Stimulated activated CD8-positive, alpha-beta memory T cell treated with anti-CD3 and anti-CD28 coated beads, Interleukin-4, amount 100 ng/mL, for 4 hours (primary cell): ENCODE measurements at places on chromosomes 16 and 17.

GRCh38 chr16:66928702-66929388 lies 3.5 kb upstream of the RRAD start:
- no peak for DNase-seq

DNA sequence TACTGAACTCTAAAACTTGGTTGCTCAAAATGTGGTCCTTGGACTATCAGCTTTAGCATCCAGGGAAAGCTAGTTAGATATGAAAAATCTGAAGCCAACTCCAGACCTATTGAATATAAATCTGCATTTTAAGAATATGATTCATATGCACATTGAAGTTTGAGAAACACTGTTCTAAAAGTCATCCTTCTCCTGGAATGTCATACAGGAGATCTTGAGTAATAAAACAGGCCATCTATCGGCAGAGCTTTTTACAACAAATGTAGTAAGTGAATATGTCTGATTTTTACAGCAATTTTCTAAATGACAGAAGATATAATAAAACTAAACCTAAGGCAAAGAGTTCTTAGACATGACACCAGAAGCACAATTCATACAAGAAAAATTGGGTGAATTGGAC lies 140.4 kb downstream of the PMP22 start:
- DNase-seq = no peak

DNA sequence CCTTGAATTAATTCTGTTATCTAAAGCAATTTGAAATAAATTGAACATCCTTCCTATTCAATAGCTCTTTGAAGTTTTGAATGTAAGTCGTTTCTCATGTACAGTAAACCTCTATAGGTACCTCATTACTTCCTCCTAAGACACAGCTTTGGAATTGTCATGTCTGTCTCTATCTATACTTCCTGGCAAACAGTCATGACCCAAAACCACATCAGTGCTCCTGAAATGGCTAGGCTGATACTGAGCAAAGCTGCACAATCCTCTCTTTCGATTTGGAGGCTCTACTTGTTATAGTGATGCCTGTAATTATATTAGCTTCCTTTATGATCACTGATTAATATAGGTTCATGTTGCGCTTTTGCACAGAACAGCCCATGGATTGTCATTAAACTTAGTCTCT lies 110.1 kb downstream of the ADAMTS18 start:
- DNase-seq = no peak

GRCh38 chr17:34151102-34151501 lies 104.0 kb upstream of the CCL2 start:
- no peak for DNase-seq

- no peak for DNase-seq
These were observed 123.4 kb upstream of the NOL11 start for GRCh38 chr17:67594115-67594880.

DNA sequence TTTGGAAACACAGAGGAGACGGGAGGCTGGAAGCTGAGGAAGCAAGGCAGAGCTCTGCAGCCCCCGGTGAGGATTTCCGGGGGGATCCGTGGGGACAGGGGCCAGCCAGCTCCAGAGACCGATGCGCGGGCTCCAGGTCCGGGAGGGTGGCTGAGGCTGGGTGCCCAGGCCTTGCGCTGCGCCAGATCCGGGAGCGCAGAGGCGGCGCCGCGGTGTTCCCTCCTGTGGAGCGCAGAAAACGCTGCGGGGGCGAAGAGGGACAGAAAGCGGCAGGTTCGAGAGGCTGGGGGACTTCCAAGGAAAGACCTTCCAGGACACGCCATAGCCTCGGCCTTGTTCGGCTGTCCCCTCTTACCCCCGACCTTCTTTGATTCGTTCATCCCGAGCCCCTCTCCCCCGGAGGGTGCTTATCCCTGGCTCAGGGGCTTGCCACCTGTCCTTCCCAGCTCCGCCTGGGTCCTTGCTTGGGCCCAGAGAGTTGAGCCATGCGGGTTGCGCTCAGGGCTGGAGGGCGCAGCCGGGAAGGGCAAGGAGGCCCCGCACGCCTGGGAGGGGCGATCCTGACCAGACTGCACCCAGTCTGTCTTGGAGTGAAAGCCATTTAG lies 697 bp upstream of the SHISA9 start:
- DNase-seq = no peak

- no peak for DNase-seq
These were observed 33.5 kb downstream of the CA10 start for GRCh38 chr17:52124993-52125392.

DNA sequence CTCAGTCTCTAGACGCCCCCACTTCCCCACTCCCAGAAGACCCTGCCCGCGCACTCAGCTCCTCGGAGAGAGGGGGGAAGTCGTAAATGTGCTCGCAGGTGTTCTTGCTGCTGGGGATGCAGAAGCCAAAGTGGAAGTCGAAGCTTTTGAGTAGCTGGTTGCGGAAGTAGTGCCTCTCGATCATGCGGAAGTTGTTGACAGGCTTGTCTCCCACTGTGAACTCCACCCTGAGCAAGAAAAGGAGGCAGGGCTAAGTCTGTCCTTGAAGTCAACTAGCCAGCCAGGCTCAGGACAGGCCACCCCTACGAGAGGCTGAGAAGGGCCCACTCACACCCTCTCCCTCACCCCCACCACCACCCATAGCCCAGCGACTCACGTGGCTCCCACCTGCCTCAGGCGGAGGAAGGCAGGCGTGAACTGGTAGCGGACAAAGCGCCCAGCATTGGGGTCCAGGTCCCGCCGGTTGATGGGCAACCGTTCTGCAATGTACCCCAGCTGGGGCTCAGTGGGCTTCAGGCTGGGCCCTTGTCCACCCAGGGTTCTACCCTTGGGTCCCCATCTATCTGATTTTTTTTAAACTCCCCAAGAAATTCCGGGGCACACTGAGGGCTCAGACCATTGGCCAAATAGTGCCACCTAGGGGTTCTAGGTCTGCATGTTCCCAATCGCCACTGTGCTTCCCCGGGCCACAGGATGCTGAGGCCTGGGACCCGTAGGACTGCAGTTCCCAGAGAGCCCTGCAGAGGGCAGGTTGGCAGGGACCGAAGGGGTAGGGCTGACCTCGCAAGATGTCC lies 4.6 kb downstream of the UNC119 start:
- DNase-seq = no peak

DNA sequence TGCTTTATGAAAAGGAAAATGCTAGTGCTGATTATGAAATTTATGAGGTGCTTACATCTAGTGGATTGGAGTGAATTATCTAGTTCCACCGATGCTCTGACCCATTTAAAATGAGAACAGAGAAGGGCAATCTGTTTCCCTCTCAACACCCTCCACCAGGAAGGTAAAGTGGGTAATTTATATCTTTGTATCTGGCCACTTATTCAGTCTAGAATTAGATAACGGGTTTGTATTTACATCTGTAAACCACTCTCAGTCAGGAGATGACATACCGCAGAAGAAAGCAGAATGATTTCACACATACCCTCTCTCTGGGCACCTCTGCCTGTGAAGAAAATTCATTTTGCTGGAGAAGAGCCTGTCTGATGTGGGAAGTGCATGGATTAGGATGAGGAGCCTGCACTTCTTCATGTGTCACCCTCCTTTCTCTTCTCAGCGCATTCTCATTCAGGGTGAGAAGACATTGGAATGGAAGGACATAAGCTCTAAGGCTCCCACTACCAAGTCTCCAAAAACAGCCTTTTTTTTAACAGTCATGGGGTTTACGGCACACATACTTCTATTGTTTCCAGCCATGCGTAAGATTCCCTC lies 646.7 kb upstream of the SALL1 start:
- no peak for DNase-seq

DNA sequence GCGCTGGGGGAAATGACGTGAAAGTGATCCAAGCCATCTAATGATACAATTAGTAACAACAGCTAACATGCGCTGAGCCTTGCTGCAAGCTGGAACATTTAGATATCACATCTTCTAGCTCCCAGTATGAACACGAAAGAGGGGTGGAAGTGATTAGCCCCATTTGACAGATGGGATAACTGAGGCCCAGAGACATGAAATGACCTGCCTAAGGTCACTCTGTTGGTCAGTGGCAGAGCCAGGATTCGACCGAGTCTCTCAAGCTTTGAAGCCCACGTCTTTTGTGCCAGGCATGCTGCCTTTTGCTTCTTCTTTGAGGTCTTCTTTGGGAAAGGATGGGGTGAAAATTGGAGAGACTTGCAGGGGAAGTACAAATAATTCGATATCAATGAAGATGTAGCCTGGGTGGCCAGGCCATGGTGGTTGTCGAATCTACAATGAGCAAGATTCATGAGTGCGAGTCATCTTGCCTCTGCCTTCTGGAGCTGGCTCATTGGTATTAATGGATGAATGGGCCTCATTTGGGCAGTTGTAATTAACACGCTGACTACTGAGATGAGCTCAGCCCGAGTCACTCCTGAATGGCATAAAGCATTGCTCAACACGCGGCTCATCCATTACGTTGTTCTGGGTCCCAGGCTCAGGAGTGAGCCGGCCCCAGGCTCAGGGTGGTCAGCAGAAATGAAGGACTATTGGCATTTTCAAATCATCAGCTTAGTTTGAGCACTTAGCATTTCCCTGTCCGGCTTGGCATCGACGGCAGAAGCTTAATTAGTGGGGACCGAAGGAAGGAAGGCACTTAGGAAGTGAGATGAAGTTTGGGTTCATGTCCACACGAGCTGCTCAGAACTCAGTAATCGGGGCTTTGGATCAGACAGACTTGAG lies 28.0 kb upstream of the GPRC5B start:
- DNase-seq = no peak

GRCh38 chr16:23491490-23492391 lies 18.6 kb downstream of the GGA2 start:
- DNase-seq = no peak

DNA sequence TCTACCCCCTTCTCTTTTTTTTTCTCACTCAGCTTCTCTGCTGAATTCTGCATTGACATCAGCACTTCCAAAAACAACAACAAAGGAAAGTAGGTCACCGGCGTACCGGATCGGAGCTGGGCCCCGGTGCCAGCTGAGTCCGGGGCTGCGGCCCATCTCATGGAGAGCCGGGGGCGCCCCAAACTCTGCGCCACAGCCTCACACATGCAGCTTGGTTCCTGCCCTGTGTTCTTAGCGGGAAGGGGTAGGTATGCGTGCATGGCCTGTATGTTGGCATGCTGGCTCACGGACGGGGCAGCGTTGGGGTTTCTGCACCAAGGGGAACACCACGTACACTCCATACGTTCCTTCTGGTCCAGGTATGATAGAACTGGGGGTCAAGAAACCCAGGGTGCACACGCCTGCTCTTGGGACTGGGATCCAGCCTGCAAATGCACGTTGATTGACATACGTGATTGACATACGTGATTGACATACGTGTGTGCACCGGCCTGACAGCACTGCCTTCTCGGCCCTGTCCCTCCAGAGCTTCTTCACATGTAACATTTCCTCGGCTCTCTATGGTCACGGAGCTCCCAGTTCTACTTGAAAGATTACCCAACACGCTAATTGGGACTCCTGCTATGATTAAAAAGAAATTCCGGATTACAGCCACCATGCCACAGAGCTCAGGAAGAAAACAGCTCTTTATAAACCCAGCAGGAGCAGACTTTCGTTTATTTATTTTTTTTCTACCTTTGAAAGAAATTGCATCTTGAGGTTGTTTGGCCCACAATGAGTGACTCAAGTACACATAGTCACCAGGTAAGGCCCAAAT lies 88.7 kb downstream of the RPA1 start:
- DNase-seq = no peak

- DNase-seq = no peak
These were observed 13.5 kb downstream of the ANKRD11 start for GRCh38 chr16:89476811-89477261.

- no peak for DNase-seq
These were observed 16.3 kb upstream of the PNPO start for GRCh38 chr17:47924785-47925677.

DNA sequence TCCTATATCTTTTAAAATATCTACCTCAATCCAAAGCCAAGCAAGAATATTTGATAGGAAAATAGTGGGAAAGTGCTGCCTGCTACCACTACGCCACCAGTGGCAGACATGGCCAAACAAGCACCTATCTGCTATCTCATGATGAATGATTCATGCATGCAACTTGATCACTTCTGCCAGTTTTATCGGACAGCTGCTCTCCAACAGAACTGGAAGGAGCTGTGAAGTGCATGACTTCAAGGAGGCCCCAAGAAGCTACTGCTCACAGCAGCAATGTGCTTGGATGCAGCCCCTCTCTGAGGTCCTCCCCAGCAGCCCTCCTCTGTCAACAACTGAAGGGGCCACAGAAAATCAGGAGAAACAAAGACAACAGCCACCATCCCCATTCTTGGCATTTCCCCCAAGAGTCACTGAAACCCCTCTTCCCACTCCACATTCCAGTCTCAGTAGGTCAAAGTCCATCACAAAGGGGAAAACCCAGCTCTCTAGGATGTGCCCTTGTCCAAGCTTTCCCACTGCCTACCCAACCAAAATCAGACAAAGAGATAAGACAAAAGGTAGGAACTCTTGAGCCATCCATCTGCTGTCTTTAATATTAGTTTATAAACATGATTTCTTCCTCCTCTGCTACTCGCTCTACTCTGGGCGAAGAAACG lies 215.3 kb downstream of the C16orf78 start:
- DNase-seq = no peak

- no peak for DNase-seq
These were observed 29.2 kb downstream of the TSC2 start for GRCh38 chr16:2077016-2077415.

- DNase-seq = no peak
These were observed 54.4 kb downstream of the COX10 start for GRCh38 chr17:14123619-14124278.

- no peak for DNase-seq
These were observed 74.2 kb downstream of the HAPSTR1 start for GRCh38 chr16:9165681-9166080.

DNA sequence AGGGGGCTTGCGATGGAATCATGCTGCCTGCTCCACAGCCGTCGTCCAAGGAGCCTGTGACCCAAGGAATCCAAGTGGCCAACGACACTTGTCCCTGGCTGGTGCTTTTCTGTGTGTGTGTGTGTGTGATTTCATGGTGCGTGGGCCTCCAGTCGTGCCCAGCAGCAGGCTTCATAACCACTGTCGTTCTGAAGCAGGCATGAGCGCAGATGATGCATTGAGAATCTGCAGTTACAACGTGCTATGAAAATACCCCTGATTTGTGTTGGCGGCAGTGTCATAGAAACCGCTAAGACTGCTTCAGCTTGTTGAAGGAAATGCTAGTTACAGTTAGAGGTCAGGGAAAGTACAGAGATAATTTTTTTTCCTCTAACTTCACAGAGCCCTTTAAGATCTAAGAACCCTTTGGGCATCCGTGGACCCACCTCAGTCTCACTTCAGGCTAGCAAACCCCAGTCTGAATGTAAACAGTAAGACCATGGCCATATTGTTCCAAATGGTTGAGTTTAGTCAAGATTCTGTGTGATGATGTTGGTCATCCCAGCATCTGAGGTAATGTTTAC lies 15.6 kb downstream of the C16orf90 start:
- no peak for DNase-seq
